ENCODE measurements at places on chromosomes 11 and 22. TPM values are rescaled to one million over a fixed set of nuclear protein-coding genes. Genes with fewer than 3 reads are reported as not detected.

The TSGA10IP gene
- not detected for total RNA-seq

The PIH1D2 gene
- 1.1 TPM for total RNA-seq

The KIF18A gene
- total RNA-seq = 12.9 TPM

The SERHL2 gene
- total RNA-seq = 0.28 TPM

The RFPL3 gene
- not detected for total RNA-seq

The OR8D4 gene
- not detected for total RNA-seq

The RIC3 gene
- 2.1 TPM for total RNA-seq

The DCUN1D5 gene
- 65.2 TPM for total RNA-seq

The MS4A6A gene
- not detected for total RNA-seq

The PSMC3 gene
- 189 TPM for total RNA-seq

The KDM4E gene
- not detected for total RNA-seq

The PATE2 gene
- total RNA-seq = not detected

The OR4P4 gene
- total RNA-seq = not detected

The BACE1-AS gene
- 2.1 TPM for total RNA-seq

The ZC3H7B gene
- total RNA-seq = 17.5 TPM

The MRGPRE gene
- not detected for total RNA-seq

The TSPAN32 gene
- not detected for total RNA-seq

The APOA1 gene
- total RNA-seq = 0.40 TPM
